ENCODE measurements at places on chromosomes 3 and 15.
A peak's percentile ranks its signal among the peaks of the same experiment; 100 is the strongest.

DNA sequence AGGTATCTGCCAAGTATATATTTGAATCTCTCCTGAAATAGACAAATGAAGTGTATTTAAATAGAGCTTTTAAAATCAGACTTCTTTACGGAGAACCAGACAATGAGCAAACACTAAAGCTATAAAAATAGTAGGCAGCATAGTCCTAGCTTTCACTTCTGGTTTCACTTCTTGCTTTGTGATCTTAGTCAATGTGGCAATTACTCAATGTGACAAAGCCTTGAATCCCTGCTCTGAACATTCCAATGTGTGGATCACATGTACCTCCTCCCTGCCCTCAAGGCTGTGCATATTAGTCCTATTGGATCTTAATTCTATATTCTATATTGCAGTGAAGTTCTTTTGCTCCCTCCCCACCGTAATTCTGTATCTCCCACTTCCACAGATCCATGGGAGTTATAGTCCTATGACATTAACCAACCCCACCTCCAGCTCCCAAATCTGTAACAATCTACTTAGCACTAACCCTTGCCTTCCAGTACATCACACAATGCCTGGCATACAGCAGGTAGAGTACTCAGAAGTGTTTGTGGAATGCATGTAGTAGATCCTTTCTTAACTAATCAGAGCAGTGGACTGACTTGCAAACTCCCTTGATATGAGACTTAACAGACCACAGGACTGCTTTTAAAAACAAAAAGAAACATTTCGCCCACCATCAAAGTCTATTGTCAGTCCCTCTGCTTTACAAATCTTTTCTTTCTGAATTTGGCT is 24.3 kb upstream of the CP start:
- DNase-seq = no peak

DNA sequence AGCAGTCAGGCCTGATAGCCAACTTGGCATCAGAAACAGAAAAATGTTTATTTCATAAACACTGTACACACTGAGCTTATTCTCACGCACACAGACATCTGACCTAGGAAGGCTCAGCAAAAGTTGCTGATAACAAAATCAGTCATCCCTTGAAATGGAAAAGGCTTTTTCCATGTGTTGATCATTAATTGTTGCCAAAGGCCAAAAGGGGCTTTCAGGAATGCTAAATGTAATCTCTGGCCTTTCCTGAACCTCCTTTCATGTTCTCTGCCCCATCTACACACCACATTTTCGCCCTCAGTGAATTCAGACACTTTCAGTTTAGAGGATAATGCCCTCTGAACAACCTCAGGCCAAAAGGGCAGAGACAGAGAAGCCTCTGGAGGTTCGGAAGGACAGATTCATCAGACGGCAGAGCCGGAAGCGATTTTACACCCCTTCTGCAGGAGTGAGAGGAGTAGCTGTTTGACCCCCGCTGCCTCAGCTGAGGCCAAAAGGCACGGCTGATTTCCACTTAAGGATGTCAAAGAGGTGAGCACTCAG is 14.5 kb downstream of the RTP4 start:
- DNase-seq = no peak

DNA sequence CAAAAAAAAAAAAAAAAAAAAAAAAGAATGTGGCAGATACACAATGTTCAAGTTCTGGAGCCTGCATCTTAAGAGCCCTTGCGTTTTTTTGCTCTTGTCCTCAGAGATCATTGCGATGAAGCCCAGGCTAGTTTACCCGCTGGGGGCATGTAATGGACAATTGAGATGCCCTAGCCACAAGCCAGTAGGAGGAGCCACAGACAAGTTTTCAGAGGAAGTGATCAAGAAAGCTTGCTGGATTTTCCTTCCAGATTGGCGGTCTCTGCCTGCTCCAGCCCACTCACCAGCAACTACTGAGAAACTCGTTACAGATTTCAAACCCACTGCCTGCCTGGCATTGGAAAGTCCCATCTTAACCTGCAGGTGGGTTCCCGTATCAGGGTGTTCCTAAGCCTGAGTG is 192.1 kb upstream of the EOMES start:
- no peak for DNase-seq

DNA sequence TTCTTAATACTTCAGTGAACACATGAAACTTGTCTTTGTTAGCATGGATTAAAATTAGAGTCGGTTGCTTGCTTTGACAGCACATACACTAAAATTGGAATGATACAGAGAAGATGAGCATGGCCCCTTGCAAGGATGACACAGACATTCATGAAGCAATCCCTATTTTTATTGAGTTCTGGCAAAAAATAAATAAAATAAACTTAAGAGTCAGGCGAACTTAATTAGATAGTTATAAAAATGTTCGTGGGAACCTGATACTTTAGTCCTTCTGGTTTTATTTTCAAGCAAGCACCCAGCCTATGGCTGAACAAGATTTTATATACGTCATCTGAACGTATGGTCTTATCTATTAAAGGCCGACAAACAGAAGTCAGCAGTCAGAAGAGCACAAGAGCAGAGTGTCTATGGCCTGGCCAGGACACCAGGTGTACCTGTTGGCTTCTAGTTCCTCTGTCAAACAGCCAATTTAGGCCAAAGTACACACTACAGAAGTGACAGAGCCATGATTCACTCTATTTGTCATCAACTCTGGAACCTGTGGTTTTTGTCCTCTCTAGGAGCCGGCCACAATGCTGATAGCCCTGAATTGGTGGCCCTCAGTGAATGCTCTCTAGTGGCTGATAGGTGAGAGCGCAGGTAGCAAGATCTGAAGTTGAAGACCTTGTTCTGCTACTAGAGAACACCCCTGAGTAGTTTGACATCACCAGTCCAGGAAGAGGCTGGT is 64.3 kb downstream of the LEO1 start:
- no peak for DNase-seq

DNA sequence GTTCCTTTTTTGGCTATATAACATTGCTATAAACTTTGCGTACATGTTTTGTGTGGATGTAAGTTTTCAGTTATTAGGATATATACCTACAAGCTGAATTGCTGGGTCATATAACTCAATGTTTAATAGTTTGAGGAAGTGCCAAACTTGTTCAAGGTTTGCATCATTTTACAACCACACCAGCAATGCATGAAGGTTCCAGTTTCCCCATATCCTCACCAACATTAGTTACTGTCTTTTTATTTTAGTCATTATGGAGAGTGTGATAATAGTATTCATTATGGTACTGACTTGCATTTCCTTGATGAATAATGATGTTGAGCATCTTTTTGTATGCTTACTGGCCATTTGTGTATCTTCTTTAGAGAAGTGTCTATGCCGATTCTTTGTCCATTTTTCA is 112.3 kb downstream of the NR1I2 start:
- DNase-seq = no peak

- peak; percentile 37 for DNase-seq
Observed at GRCh38 chr3:157174290-157174648, 14.3 kb upstream of the CCNL1 start.

- DNase-seq = no peak
Observed at GRCh38 chr3:159018341-159018740, 216.5 kb downstream of the MFSD1 start.

- DNase-seq = peak; percentile 87
Observed at GRCh38 chr3:168047190-168047795, 48.4 kb downstream of the GOLIM4 start.

GRCh38 chr3:17775073-17775472 is 32.6 kb upstream of the TBC1D5 start:
- no peak for DNase-seq

GRCh38 chr3:183430325-183430957 is 2.0 kb upstream of the MCF2L2 start:
- no peak for DNase-seq

DNA sequence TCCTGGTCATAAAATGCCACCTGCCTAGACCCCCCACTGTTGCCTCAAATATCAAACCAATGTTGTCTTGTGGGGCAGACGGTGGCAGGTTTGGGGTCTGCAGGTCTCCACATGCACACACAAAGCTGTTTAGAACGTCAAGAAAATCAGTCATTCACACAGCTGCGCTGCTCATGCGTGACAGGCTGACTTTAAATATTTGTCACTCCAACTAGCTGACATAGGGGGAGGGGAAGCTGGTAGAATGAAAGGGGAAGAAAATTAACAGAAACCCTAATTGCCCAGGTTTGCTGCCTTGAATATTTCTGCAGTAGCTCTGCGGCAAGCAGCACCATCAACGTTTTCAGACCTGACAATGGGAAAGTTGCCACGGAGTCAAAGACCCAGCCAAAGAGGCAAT is 201.8 kb downstream of the ABHD5 start:
- peak; percentile 16 for DNase-seq

DNA sequence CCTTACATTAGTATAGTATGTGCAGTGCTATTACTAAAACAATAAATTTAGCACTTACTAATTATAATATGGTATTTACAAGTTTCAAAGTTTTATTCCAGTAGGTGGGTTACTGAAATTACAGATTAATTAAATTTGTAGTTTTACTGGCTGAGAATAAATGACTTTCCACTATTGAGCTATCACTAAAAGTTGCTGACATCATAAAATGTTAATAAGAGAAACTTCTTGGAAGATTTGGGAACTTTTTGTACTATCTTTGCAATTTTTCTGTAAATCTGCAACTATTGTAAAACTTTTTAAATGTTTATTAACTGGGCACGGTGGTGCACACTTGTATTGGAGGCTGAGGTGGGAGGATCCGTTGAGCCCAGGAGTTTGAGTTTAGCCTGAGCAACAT is 247.7 kb downstream of the UBE2E2 start:
- DNase-seq = no peak

GRCh38 chr3:62587579-62588031 is 214.3 kb upstream of the FEZF2 start:
- no peak for DNase-seq

- peak; percentile 88 for DNase-seq
Observed at GRCh38 chr3:156816794-156817645, 9.1 kb upstream of the LEKR1 start.

GRCh38 chr3:162719684-162720341 is 1223.2 kb downstream of the OTOL1 start:
- peak; percentile 16 for DNase-seq

GRCh38 chr3:60536420-60536819 is 714.8 kb downstream of the FHIT start:
- DNase-seq = peak; percentile 53

DNA sequence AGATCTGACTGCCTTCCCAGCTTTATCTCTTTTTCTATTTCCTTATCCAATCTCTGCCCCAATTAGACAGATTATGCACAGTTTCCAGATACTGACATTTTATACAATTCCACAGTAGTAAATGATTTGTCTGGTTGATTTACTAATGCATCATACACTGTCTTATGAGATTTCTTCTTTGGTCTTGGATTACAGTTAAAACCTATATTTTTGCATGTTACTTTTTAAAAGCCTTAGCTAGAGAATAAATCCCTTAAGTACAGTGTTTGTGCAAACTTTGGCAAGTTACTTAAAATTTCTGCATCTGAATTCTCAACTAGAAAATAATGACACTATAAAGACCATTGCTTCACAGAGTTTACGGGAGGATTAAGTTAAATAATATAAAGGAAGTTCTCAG is 6.0 kb downstream of the UNC13C start:
- no peak for DNase-seq

DNA sequence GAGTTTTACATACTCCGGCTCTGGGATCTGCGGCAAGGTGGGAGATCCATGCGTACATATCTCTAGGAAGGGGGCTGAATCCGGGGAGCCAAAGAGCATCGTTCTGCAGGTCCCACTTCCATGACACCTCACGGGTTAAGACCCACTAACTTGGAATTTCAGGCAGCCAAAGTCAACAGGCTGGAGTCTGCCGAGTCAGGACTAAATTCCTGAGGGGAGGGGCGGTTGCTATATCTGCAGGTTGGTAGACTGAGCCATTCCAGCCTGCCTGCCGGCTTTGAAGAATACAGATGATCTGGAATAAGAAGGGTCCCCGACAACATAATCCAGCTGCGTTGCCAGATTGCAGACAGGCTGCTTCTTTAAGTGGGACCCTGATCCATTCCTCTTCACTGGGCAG is 65.4 kb upstream of the PEX5L start:
- DNase-seq = no peak

- no peak for DNase-seq
Observed at GRCh38 chr3:14874784-14875183, 56.0 kb downstream of the FGD5 start.

GRCh38 chr3:38966811-38967692 is 84.7 kb downstream of the SCN11A start:
- DNase-seq = no peak

GRCh38 chr3:128803307-128803706 is 76.1 kb upstream of the ACAD9 start:
- DNase-seq = no peak

- no peak for DNase-seq
Observed at GRCh38 chr3:188542196-188542595, 388.2 kb downstream of the LPP start.

GRCh38 chr3:18424213-18424728 is 868 bp downstream of the SATB1 start:
- DNase-seq = no peak

- DNase-seq = no peak
Observed at GRCh38 chr3:106032479-106032878, 163.7 kb upstream of the CBLB start.

DNA sequence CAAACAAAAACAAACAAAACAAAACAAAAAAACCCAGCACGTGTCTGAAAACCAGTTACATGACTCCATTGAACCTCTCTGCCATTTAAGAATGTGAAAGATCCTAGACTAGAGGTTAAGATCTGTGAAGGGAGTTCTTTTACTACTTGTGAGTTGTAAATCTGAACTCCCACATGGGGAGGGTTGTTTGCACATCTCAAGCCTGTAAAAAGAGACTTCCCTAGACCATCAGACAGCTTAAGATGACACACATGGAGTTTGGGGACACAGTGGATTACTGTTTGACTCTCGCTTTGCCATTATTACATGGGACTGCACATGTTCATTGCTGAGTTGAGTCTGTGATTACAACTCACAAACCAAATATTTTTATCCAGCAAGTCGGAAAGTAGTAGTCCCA is 171.5 kb downstream of the SLC9A9 start:
- no peak for DNase-seq

DNA sequence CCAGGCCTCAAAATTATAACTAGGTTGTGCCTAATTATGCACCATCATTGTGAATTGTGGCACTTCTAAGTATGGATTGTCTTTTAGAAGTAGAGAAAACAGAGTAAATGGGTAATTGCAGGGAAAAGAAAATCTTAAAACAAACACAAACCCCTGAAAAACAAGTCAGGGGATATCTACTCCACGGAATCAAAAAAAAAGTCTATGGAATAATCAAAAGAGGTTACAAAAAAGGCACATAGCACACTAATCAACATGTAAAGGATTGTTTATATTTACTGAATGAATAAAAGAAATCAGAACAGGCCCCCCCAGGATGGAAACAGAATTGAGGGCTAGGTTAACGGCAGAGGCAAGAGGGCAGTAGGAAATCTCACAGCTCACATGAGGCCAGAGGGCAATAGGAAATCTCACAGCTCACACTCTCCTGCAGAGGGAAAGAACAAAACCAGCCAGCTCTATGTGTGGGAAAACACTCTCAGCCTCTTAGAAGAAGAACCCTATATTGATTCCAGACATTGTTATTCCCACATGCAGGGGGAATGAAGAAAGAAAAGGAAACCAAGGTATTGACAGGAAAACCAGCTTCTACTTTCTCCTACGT is 72.7 kb upstream of the FNDC3B start:
- no peak for DNase-seq

Data from COR-L47 (cell line).